ENCODE measurements at places on chromosomes 12 and 14.

- no peak for DNase-seq
Measured at GRCh38 chr12:3789838-3790237, 36.9 kb upstream of the CRACR2A start.

DNA sequence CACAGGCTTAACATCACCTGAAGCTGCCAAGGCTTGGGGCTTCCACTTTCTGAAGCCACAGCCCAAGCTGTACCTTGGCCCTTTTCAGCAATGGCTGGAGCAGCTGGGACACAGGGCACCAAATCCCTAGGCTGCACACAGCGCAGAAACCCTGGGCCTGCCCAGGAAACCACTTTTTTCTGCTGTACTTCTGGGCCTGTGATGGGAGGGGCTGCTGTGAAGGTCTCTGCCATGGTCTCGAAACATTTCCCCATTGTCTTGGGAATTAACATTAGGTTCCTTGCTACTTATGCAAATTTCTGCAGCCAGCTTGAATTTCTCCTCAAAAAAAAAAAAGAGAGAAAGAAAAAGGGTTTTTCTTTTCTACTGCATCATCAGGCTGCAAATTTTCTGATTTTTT lies 219.1 kb downstream of the RPL10L start:
- DNase-seq, result no peak

DNA sequence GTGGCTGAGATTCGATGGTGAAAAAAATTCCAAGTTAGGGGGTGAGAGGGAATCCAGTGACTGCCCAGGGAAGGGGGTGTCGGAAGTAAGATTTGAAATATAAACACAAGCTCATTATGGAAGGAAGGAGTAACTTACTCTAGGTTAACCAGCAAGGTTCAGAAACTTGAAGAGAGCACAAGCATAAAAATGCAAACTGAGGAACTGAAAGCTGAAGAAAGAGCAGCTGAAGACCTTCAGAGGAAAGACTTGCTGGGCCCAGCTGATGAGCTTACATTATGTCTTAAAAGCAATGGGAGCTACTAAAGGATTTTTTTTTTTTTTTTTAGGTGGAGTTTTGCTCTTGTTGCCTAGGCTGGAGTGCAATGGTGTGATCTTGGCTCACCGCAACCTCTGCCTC lies 189.7 kb upstream of the GRIN2B start:
- no peak for DNase-seq

DNA sequence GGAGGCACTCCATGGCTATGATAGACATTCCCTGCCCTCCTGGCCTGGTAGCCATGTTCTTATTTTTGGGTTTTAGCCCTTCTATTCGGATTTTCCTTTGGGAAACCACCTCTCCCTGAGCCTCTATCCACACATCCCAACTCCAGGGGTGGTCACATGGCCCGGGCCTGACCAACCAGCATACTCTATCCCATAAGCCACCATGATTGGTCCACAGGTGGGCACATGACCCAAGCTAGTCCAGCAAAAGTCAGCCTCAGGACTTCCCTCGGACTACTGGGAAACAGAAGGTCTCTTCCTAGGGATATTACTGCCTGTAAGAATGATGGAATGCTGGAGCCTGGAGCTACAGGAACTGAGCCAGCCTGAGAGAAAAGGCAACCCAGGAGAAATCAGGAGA lies 12.5 kb downstream of the PRIMA1 start:
- DNase-seq, result no peak

GRCh38 chr14:68758301-68758700 lies 34.6 kb downstream of the ZFP36L1 start:
- no peak for DNase-seq

DNA sequence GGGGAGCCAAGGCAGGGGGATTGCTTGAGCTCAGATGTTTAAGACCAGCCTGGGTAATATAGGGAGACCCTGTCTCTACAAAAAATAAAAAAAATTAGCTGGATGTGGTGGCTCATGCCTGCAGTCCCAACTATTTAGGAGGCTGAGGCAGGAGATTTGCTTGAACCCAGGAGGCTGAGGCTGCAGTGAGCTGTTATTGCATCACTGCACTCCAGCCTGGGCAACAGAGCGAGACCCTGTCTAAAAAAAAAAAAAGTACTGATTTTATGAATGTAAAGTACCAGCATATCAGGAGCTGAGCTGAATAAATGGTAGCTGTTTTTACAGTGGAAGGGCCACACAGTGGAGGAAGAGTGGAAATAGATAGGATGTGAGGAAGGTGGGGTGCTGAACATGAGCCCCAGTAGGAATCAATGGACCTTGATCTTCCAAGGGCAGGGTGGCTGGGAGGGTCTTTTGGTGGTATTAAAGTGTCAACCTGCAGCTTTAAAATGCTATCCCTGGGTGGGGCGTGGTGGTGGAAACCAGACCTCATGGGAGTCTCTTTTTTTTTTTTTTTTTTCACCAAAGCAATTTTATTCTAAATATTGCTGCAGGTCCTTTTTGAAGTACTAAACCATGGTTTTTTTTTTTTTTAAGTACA lies 2.2 kb downstream of the ATP23 start:
- no peak for DNase-seq

- no peak for DNase-seq
Measured at GRCh38 chr14:87160989-87161388, 832.0 kb downstream of the GALC start.

DNA sequence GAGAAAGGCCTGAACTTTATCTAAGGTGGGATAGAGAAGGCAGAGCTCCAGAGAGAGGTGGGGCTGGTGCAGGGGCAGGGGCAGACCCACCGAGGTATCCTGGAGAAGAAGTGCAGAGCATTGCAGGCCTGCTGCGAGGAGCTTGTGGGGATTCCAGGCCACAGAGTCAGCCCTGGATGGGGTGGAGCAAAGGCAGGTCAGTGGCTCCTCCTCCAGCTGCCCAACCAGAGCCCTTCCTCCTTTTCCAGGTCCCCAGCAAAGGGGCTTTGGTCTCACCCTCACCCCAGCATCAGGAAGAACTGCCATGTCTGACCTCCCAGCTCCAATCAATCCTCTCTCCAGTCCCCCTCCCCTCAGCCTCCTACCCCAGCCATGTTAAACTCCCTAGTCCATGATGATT lies 19.8 kb upstream of the ZNF740 start:
- DNase-seq, result no peak

GRCh38 chr12:45779936-45780335 lies 50.4 kb downstream of the ARID2 start:
- no peak for DNase-seq

DNA sequence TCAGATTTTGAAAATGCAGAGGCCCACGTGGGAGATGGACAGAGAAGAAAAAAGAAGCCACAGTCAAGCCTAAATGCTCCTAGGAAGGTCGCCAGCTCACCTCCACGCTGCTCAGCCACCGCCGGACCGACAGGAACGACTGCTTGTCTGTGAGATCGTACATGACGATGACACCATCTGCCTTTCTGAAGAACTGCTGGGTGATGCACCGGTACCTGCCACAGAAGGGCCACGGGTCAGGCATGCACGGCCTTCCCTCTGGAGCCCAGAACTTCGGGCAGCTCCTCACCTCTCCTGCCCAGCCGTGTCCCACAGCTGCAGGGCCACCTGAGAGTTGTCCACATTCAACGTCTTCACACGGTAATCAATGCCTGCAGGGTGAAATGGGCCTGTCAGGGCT lies 125.6 kb downstream of the CRACR2A start:
- DNase-seq, result no peak

DNA sequence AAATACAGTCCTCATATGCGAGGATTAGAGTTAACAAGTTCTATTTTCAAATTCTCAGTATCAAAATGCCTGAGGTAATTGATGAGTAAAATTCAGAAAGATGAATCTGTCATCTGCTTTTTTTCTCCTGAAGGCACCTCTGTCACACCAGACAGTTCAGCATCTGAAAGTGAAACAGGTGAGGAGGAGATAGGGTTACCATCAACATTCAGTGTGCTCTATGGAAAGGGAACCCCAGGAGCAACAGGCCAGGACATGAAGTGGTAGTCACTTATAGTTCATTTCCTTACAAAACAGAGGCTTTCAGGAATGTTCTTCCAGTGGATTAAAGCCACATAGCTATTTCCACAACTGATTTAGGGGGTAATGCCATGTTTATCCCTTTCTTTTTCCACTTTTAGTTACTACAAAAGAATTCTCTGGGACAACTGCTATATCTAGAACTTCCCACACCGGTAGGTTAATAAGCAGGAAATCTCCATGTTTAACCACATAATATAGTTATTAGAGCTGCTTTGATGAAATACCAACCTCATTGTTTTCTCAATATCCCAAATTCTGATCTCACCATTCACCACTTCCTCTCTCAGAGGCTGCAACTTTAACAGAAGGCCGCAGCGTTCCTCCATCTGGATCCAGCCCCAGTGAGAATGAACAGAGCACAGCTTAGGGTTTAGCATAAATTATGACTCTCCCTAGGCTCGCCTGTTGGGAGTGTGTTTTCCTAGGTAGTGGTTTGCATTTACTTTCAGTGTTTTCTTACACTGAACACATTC lies 177.0 kb upstream of the CNTN1 start:
- no peak for DNase-seq

DNA sequence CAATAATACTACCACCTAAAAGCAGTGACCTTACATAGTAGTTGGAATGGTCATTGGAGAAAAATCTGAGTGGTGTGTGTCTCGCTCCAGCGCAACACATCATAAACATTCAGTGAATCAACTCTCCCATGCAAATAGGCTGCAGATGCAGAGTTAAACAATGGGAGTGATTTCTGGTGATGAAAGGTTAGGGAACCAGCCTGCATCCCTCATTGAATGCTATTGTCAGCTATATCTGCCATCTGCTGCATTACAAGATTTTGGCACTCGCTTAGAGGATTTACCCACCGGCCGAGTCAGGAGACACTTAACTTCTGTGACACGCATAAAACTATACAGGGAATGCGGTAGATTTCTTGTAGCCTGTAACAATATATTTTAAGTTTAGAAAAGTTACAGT lies 900.9 kb downstream of the FLRT2 start:
- no peak for DNase-seq

DNA sequence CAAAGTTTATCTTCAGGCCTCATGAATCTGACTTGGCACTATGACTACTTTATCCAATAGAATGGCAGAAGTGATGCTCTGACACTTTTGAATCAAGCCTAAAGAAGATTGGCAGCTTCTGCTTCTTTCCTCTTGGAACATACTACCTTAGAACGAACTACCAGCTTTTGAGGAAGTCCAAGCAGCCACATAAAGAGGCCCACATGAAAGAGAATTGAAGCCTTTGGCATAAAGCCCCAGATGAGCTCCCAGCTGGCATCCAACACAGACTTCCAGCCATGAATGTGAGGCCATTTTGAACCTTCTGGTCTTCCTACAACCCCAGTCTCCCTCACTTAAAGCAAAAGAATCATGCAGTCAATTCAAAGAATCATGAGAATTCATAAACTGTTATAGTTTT lies 65.8 kb downstream of the EEA1 start:
- no peak for DNase-seq

Measured in CD4-positive, alpha-beta T cell treated with Interleukin-12 subunit alpha and Interleukin-12 subunit beta, for 1 hour (primary cell).